ENCODE measurements at places on chromosomes 1 and 21.

DNA sequence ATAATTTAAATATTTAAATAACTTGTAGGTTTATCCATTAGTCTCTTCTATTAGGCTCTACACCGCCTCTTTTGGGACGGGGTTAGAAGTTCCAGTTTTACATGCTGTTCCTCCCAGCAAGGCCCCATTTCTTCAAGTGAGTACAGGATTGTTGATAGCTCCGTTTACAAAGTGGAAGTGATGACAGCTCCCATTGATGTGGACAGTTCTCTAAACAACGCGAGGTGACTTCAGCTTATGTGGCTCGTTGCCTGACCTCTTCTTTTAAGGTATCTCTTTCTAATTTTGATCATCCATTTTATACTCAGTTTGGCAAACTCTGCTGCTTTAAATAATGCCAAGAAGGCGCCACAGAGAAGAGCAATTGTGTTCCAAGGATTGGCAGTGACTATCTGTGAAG is 49.7 kb downstream of the PACC1 start:
- no peak for DNase-seq

DNA sequence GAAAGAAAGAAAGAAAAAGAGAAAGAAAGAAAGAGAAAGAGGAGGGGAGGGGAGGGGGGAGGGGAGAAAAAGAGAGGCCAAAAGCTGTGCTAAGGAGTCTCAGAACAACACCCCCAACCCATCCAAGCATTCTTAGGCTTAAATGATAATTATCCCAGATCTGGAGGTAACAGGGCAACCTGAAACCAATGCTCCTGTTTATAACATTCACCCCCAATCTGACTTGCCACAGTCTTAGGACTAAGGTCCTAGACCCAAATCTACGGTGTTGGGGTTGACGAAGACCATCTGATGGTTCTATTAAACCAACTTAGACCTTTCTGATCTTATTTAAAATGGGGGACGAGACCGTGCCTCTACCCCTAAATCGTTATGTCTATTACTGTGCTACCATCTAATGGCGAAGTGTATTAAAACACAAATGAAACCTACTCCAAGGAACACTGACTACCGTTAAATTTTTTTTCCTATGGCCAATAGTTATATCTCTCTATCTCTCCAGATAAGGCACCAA is 119.3 kb upstream of the CDC42BPA start:
- DNase-seq = peak; percentile 64

- DNase-seq = no peak
Observed at GRCh38 chr1:39695016-39695415, 3.8 kb upstream of the HPCAL4 start.

DNA sequence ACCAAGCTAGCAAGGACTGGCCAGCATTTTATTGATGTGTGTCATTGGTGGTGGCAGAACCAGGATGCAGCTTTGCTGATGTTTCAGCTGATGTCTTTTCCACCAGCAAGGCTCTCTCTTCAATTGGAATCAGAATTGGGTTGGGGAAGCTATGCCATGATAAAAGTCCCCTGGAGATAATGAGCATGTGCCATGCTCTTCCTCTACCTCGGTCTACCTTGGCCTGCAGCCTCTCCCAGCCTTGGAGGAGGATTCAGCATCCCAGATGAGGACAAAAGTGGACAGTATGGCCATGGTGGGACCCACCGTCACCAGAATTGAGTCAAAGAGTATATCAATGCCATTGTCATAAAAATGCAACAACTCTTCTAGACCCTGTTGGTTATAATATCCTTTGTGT is 8.6 kb downstream of the AVPR1B start:
- DNase-seq = no peak

DNA sequence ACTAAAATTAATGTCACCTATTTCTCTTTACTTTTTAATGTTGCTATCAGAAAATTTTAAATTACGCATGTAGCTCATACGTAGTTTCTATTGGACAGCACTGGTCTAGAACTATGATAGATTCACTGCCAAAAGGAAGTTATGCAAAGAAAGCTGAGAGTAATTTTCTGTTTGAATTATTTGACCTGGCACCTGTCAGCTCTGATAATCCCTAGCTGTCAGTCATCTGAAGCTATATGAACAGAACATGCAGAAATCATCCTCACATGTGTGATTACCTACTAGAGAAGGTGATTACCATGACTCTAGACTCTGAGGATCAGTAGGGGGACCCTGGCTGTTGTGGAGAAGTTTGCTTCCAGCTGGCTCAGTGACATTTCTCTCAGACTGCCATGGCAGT is 40.8 kb downstream of the F5 start:
- no peak for DNase-seq

- DNase-seq = no peak
Observed at GRCh38 chr1:201487742-201488141, 18.8 kb upstream of the PHLDA3 start.

DNA sequence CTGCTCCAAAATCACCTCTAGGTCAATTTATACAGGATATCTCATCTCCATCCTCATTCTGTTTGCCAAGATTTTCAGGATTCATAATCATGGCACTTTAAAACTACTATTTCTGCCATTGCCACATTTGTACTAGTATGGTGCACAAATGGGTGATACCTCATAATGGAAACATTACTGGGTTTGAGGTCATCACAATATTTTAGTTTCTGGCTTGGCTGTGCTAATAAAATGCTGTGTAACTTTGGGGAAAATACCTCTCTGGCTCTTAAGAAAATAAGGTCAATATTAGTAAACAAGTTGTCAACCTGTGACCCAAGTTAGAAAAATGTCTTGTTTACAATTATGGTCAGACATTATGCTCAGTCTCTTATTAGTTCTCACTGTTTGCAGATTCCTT is 4.7 kb upstream of the SLAMF7 start:
- no peak for DNase-seq

GRCh38 chr21:40595806-40596205 is 251.2 kb downstream of the DSCAM start:
- DNase-seq = no peak

DNA sequence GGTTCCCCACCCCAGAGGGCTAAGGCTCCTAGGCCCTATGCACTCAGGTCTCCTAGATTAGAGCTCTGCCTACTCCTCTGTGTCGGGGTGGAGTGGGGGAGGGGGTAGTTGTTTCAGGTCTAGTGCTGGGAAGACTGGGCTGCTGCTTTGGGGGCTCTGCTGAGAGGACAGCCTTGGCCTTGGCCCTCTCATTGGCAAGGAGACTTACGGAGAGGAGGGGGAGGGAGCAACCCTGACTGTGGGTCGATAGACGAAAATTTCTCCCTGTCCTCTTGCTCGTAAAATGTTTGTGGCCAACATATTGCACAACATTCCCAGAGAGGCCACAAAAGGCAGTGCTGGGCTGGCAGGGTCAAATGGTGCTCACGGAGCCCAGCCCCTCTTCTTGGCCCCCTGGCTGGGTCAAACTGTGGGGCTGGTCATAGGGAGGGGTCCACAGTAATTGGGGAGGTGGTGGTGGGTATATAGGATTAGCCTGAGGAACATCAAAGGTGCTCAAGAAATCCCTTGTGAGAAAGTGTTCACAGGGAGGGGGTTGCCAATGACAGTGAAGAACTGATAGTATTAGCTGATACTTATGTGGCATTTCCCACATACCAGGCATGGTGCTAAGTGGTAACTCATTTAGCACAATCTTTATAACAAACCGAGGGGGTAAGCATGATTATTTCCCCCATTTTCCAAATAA is 8.5 kb upstream of the DMBX1 start:
- DNase-seq = no peak

DNA sequence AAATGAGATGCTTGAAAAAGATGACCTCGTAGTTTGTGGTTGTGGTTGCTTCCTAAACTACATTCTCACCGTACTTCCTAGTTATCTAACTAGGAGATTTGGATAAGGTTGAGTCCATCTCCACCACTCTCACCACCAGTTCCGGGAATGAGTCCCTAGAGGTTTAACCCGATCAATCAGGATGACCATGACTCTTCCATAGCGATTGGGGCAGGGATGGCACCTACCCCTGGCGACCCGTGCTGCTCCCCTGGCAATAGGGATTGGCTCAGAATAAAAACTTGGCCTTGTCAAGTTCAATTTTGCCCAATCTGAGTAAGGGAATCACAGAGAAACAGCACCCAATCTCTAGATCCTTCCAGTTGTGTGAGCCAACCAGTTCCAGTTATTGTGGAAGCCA is 2.7 kb upstream of the MIS18A start:
- no peak for DNase-seq

- DNase-seq = no peak
Observed at GRCh38 chr1:184504955-184505338, 118.1 kb downstream of the C1orf21 start.

GRCh38 chr1:203888807-203889251 is 27.4 kb downstream of the SNRPE start:
- peak; percentile 75 for DNase-seq

All from fibroblast of skin of abdomen (primary cell).